ENCODE measurements at places on chromosomes 7 and 10.
A peak's percentile ranks its signal among the peaks of the same experiment; 100 is the strongest.

GRCh38 chr7:106982415-106982814 lies 62.1 kb upstream of the PRKAR2B start:
- no peak for DNase-seq

GRCh38 chr10:6743291-6743849 lies 163.3 kb upstream of the PRKCQ start:
- no peak for DNase-seq

- no peak for DNase-seq
Measured at GRCh38 chr7:119377861-119378260, 895.1 kb upstream of the KCND2 start.

GRCh38 chr10:96014473-96015102 lies 28.8 kb upstream of the CCNJ start:
- DNase-seq = no peak

- DNase-seq = no peak
Measured at GRCh38 chr10:114042895-114043531, 653 bp upstream of the ADRB1 start.

GRCh38 chr10:34275626-34276130 lies 539.4 kb downstream of the PARD3 start:
- DNase-seq = no peak

DNA sequence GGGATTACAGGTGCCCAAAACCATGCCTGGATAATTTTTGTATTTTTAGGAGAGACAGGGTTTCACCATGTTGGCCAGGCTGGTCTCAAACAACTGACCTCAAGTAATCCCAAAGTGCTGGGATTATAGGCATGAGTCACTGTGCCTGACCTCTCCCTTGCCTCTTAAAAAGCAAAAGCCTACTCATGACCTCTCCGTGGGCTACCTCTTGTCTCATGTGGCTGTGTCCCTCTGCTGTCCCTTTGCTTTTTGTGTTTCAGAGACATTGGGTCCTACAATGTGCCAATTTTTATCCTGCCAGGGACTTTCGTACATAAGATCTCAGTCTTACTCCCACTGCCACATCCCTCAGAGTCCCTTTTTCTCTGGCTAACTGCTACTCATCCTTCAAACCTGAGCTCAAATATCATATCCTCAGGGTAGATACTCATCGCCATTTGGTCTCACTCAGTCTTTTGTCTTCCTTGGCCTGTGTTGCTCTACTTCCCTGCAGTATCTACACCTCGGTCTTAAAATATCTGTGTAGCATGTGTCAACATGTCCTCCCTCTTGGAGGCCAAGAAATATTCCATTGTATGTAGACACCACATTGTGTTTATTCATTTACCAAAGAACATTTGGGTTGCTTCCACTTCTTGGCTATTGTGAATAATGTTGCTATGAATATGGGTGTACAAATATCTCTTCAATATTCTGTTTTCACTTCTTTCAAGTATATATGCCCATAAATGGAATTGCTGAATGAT lies 465.0 kb upstream of the KLF6 start:
- DNase-seq = peak; percentile 6

DNA sequence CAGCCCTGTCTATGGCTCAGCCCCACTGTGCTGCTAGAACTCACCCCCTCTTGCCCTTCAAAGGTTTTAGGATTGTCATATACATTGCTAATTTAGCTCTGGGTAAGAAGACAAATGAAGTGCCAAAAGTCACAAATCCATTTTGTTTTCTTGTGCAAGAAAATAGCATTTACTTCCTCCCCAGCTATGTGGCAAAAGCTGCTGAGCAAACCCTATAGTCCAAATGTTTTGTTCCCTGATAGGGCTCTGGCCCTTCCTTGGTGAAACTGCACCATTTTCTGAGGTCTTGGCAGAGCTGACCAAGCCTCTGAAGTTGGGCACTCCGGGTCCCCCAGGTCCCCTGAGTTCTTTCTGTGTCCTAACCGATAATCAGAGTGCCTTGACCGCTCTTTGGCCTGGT lies 84.1 kb upstream of the GJD4 start:
- DNase-seq = no peak

- DNase-seq = no peak
Measured at GRCh38 chr7:1245524-1246050, 12.9 kb downstream of the UNCX start.

DNA sequence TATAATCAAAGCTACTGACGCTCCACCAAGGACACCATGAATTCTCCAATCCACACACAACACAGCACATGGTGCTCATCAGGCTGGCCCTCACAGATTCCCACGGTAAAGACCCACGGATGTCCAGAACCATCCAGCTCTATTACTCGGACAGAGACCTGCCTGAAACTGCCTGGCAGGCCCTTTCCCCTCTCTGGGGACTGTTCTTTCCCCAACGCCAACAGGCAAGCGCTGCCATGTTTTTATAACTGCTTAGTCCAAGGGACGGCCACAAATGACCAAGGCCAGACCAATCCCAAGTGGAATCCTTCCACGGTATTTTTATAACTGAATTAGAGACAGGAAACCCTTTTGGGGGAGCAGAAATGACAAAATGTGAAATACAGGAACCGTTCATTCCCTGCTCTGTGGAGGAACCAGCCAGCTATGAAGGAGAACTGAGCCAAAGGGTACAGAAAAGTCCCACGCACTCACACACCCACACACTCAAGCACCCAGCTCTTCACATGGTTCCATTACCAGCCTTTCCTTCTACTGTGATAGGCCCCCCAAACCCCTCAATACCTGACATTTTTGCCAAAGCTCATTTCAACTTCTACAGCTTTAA lies 4.1 kb downstream of the PIP4K2A start:
- peak; percentile 77 for DNase-seq

DNA sequence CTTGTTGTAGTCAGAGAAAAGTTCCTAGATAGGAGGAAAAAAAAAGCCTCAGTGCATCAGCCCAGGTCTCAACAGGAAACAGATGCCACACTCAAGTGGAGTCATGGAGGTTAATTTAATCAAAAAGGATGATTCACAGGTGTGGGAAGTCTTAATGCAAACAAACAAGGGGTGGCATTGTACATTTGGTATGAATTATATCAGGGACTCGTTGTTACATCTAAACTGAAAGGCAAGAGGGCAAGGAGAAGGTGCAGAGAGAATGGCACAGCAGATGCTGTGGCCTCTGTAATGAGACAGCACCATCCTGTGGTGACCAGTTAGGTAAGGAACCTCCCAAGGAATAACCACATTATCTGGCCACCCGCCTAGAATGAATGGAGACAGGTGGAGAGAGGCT lies 133.7 kb downstream of the PTPRZ1 start:
- DNase-seq = no peak

- DNase-seq = no peak
Measured at GRCh38 chr10:20118119-20118518, 301.9 kb downstream of the PLXDC2 start.

- DNase-seq = no peak
Measured at GRCh38 chr7:14521183-14521582, 381.4 kb downstream of the DGKB start.

GRCh38 chr7:55092186-55092974 lies 73.6 kb downstream of the EGFR start:
- no peak for DNase-seq

GRCh38 chr7:141234335-141235105 lies 160.7 kb downstream of the TMEM178B start:
- no peak for DNase-seq

GRCh38 chr10:100970914-100971811 lies 1.9 kb downstream of the SEMA4G start:
- DNase-seq = no peak

DNA sequence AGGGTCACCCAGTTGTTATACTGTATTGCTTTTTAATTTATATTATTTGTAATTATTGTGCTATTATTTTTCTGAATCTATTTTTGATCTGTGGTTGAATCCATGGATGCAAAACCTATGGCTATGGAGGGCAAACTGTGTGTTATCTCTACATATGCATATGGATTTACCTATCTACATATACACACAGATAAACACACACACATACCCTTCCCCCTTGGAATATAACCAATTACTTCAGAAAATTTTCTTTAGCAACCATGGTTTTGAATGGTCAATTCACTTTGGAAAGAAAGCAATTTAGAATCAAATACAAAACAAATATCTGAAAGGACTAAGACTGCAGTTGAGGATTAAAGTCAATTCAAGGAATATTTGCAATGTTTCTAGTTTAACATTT lies 39.1 kb downstream of the MTPN start:
- DNase-seq = no peak

DNA sequence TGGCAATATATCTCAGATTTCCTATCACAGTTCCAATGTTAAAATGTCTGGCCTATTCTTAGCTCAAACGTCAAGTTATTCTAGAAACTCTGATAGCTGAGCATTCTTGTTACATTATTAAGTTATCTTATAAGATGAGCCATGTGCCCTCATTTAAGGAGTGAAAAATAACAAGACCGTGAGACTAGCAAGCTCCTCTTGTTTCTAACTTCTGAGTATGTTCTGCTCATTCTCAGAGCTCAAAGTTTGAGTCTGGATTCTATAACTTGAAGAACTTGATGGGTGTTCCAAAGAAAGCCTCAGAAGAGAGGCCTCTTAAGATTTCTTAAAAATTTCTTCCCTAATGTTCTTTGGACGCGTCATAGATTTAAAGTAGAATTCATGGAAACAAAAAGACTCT lies 215.2 kb downstream of the HTR7 start:
- no peak for DNase-seq

GRCh38 chr10:13956826-13957225 lies 370.1 kb downstream of the PRPF18 start:
- DNase-seq = no peak

DNA sequence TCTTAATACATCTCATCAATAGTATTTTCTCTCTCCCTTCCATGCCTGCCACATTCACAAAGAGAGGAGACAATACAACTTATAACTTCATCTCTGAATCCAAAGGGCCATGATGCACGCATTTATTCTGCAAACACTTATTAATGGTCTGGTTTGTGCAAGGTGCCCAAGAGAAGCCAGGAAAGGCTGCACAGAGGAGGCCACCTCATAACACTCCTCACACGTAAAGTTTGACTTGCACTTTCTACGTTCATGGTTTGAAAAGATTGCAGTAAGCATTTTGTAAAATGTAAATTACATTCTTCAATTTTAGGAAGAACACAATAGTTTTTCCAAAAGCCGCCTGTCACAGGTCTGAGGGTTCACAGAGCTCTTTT lies 1.2 kb upstream of the PALS2 start:
- no peak for DNase-seq

DNA sequence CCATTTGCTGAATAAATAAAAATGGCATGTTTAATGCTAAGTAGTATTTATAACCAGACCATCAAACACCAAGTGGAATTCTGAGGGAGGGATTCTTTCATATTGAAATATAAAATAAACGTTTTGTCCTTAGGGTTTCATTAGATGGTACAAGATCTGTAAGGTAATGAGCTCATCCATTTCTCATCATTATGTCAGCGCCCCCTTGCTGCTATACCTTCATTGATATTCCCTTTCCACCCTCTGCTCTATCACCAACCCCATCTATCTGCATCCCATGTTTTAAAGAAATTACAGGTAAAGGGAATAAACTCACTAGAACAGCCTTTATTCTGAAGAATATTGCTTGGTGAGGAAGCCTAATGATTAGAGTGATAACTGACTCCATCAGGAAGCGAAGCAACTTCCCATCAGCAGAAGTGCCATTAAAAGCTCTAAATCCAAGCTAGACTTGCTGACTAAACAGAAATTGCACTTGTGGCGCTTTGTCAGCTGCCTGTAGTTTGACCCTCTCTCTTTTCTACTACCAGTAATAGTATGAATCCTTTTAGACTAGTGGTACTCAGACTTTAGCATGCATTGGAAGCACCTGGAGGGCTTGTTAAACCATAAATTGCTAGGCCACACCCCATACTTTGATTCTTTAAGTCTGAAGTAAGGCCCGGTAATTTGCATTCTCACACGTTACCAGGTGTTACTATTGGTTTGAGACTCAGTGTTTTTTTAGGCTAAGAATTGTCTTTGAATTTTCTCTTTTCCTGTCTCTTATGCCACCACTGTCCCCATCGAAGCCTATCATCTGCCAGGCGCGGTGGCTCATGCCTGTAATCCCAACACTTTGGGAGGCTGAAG lies 27.5 kb downstream of the ADD3 start:
- DNase-seq = no peak

DNA sequence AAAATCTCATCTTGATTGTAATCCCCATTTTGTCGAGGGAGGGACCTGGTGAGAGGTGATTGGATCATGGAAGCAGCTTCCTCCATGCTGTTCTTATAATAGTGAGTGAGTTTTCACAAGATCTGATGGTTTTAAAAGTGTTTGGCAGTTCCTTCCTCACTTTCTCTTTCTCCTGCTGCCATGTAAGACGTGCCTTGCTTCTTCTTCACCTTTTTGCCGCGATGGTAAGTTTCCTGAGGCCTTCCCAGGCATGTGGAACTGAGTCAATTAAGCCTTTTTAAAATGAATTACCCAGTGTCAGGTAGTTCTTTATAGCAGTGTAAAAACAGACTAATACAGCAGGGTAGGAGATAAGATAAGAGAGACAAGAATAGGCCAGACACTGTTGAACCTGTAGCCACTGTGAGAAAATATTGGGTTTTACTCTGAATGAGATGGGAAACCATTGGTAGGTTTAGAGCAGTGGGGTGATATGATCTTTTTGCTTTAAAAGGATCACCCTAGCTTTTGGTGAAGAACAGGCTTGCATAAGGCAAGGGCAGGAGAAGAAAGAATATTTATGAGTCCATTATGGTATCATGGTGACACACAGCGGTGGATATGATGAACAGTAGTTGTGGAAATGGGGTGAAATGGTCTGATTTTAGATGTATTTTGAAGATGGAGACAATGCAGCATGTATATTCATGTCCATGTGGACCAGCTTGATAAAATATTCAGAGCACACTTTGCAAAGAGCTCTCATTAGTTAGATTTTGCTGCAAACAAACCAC lies 11.5 kb downstream of the OR6B1 start:
- DNase-seq = no peak

- DNase-seq = no peak
Measured at GRCh38 chr7:79268730-79269129, 184.7 kb downstream of the MAGI2 start.

- no peak for DNase-seq
Measured at GRCh38 chr10:130020651-130021382, 56.7 kb upstream of the EBF3 start.

DNA sequence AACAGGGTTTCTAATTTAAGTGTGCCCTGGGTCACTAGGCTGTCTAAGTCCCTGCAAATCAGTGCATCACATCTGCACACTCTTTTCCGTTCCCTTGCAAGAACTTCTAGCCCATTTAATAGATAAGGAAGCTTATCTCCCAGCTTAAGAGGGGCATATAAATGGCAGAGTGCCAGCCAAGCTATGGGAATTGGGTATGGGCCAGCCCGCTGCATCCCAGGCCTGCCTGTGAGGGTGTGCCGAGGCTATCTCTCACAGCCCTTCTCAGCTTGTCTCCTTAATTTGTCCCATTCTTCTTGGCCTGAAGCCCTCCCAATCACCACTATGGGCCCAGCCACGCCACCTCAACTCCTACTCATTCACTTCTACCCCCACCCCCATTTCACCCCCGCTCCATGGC lies 14.7 kb downstream of the AQP1 start:
- DNase-seq = no peak

DNA sequence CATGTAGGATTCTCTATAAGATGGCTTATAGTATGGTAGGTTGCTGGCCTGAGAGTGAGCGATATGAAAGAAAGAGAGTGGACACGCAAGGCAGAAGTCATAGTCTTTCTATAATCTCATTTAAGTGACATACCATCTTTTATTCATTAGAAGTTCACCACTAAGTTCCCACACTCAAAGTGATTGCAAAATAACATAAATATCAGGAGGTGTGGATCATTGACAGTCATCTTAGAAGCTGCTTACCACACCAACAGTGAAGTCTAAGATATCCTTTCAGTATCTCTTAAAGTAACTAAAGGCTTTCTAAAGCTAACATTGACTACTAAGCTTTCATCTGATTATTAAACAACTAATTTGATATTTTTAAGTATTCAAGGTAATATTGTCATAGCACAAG lies 36.9 kb upstream of the GNAI1 start:
- no peak for DNase-seq

Data from inflammatory macrophage treated with lipopolysaccharide for 1 hour (primary cell).